Aorta (tissue), 5 donors: ENCODE measurements at places on chromosomes 4 and X. TPM values are rescaled to one million over a fixed set of nuclear protein-coding genes. Genes with fewer than 3 reads are reported as not detected.

Gene CFAP47
- total RNA-seq, result 0.09 TPM

Gene RIBC1
- 0.48 TPM for total RNA-seq

Gene EIF4E
- 60.3 TPM for total RNA-seq

Gene ODAM
- total RNA-seq, result not detected

Gene HEPH
- 58.2 TPM for total RNA-seq

Gene DCAF8L2
- not detected for total RNA-seq

Gene WNK3
- total RNA-seq, result 3.3 TPM

GRCh38 chrX:150161193-150161592 is 201.9 kb upstream of the MAMLD1 start:
- H3K4me1 ChIP-seq, result peaks cover 3% of the 10 kb centered on the region
- H3K4me3 ChIP-seq, result no peak overlapping the region
- H3K36me3 ChIP-seq, result no peaks in the 10 kb centered on the region
- H3K27ac ChIP-seq, result no peak overlapping the region

DNA sequence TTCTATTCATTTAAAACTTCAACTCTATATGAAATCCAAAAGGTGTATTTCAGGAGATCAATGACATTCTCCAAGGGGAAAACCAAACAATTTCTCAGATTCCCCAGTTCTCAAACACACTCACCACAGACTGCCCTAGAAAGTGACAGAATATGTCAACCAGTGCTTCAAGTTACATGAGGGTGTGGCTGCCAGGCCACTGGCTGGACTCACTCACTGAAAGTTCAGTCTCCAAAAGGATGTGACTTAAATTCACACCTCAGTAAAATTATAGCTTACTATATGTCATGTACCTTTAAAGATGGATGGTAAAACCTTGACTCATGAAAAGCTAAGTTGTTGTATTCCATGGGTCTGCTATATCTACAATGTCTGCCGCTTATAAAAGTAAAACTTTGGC is 7.3 kb downstream of the INPP4B start:
- H3K27me3 ChIP-seq, result no peaks in the 10 kb centered on the region
- H3K27ac ChIP-seq, result no peak overlapping the region
- H3K4me1 ChIP-seq, result no peaks in the 10 kb centered on the region
- no peak overlapping the region for H3K4me3 ChIP-seq
- H3K36me3 ChIP-seq, result no peaks in the 10 kb centered on the region
- no peak for DNase-seq

GRCh38 chr4:4759232-4759631 is 100.2 kb upstream of the MSX1 start:
- H3K4me3 ChIP-seq, result no peak overlapping the region
- H3K4me1 ChIP-seq, result no peaks in the 10 kb centered on the region
- no peaks in the 10 kb centered on the region for H3K36me3 ChIP-seq
- no peaks in the 10 kb centered on the region for H3K27me3 ChIP-seq
- H3K27ac ChIP-seq, result no peak overlapping the region

DNA sequence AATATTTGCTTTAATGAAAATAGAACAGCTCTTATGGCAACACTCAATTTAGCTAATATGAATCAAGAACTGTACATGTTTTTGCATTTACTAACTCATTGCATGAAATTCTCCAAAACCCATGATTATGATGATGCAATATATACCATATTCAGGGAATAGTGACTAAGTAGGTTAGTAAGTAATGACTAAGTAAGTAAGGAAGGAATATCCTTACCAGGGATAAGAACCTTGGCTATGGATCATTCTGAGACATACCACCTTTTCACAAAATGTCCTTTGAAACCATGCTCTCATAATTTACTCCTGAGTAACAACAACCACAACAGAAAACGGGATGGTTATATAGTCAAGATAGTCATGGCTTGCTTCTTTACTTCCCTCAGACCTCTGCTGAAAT is 1513.0 kb downstream of the STIM2 start:
- no peaks in the 10 kb centered on the region for H3K4me1 ChIP-seq
- H3K4me3 ChIP-seq, result no peak overlapping the region
- no peak for DNase-seq

GRCh38 chr4:90842960-90843359 is 715.8 kb downstream of the CCSER1 start:
- H3K36me3 ChIP-seq, result no peaks in the 10 kb centered on the region
- no peaks in the 10 kb centered on the region for H3K27me3 ChIP-seq
- H3K27ac ChIP-seq, result no peak overlapping the region
- H3K4me1 ChIP-seq, result no peaks in the 10 kb centered on the region
- no peak overlapping the region for H3K4me3 ChIP-seq
- DNase-seq, result no peak

- DNase-seq, result no peak
- H3K27ac ChIP-seq, result no peak overlapping the region
- no peak overlapping the region for H3K4me3 ChIP-seq
- no peaks in the 10 kb centered on the region for H3K36me3 ChIP-seq
Measured at GRCh38 chrX:21741869-21742701, 15.8 kb downstream of the SMPX start.

DNA sequence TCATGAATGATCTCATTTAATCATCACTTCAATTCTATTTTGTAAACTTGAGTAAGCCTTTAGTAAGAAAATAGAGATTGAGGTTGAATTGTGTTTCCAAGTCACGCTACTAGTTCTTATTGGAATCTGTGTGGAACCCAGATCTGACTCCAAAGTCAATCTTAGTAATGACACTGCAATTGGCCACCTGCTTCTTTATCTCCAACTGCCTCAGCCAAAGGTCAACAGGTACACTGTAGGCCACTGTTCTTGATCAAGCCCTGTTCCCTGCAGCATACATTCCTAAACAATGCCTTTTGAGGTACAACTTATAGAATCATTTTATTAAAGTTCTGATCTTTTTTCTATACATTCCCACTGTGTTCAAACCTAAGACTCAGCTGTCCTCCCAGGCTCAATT is 45.5 kb upstream of the CXCL13 start:
- H3K27ac ChIP-seq, result no peak overlapping the region
- no peaks in the 10 kb centered on the region for H3K27me3 ChIP-seq
- H3K4me1 ChIP-seq, result no peaks in the 10 kb centered on the region
- H3K36me3 ChIP-seq, result no peaks in the 10 kb centered on the region

DNA sequence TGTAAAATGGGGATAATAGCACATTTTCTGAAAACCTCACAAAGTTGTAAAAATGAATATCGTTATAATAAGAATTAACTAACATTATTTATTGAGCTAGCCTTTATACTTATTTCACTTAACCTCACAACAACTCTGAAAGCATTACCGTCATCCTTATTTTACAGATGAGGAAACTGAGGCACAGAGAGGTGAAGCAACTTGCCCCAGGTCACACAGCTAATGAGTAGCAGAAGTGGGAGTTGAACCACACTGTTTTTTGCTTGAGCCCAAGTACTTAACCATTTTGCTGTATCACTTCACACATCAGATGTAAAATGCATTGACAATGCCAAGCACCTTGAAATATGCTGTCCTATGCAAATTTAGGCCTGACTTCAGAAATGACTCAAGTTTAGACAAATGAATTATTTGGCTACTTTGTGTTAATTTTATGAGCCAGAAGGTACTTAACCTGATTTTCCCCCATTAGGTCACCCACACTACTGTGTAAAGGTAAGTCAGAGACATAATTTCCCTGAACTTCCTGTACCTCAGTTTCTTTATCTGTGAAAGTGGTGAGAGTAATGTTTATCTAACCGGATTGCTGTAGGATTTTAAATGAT is 23.1 kb downstream of the CD40LG start:
- DNase-seq, result no peak
- H3K27me3 ChIP-seq, result no peaks in the 10 kb centered on the region
- no peak overlapping the region for H3K27ac ChIP-seq
- H3K36me3 ChIP-seq, result no peaks in the 10 kb centered on the region
- no peaks in the 10 kb centered on the region for H3K4me1 ChIP-seq
- no peak overlapping the region for H3K4me3 ChIP-seq

DNA sequence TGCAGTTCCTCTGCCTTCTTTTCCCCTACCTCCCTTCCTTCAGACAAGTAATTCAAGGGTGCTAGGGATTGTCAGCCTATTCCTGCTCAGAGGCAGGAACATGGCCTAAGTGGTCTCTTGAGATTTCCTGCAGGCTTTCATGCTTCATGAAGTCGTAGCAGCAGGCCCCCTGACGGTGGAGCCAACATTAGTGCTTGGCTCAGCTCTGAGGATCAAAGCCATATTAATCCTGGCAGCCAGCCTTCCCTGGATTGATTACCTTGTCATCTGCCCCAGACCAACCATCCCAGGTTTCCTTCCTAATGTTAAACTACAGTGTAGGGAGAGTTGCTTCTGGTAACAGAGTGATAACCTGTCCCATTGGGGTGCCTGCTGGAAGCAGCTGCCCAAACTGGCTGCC is 84.1 kb downstream of the SLC16A2 start:
- no peak for DNase-seq
- no peaks in the 10 kb centered on the region for H3K36me3 ChIP-seq
- no peak overlapping the region for H3K4me3 ChIP-seq
- H3K27me3 ChIP-seq, result no peaks in the 10 kb centered on the region

GRCh38 chrX:6968231-6968630 is 179.3 kb upstream of the STS start:
- H3K4me3 ChIP-seq, result no peak overlapping the region
- H3K27ac ChIP-seq, result no peak overlapping the region
- DNase-seq, result no peak
- H3K36me3 ChIP-seq, result no peaks in the 10 kb centered on the region
